Uterus (tissue), 4 donors: ENCODE measurements at places on chromosomes 6 and 20.
A peak's percentile ranks its signal among the peaks of the same experiment; 100 is the strongest.

GRCh38 chr6:137104926-137105325 is 60.2 kb upstream of the IL20RA start:
- no peak for DNase-seq

GRCh38 chr6:98272060-98272459 is 562.3 kb upstream of the POU3F2 start:
- DNase-seq: no peak

GRCh38 chr20:52494244-52494643 is 302.7 kb upstream of the ZFP64 start:
- peak; percentile 17 for DNase-seq

DNA sequence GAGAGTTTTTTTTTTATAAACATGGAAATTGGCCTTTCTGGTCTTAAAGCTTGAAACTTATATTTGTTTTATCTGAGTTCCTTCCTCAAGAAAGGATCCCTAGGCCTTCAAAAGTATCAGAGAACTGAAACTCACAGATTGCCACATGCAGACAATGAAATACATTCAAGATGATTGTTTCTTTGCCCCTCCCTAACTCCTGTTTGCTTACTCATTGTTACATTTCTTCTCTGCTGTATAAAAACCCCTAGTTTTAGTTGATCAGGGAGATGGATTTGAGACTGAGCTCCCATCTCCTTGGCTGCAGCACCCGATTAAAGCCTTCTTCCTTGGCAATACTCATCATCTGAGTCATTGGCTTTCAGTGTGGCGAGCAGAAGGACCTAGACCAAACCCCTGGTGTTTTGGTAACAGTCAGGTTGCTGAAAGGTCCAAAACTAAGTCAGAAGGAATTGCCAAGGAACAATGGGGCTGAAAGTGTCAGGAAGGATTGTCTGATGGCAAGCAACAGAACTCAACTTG is 132.3 kb upstream of the SULF2 start:
- DNase-seq: no peak

GRCh38 chr20:35304956-35305355 is 12.7 kb upstream of the FAM83C start:
- no peak for DNase-seq

DNA sequence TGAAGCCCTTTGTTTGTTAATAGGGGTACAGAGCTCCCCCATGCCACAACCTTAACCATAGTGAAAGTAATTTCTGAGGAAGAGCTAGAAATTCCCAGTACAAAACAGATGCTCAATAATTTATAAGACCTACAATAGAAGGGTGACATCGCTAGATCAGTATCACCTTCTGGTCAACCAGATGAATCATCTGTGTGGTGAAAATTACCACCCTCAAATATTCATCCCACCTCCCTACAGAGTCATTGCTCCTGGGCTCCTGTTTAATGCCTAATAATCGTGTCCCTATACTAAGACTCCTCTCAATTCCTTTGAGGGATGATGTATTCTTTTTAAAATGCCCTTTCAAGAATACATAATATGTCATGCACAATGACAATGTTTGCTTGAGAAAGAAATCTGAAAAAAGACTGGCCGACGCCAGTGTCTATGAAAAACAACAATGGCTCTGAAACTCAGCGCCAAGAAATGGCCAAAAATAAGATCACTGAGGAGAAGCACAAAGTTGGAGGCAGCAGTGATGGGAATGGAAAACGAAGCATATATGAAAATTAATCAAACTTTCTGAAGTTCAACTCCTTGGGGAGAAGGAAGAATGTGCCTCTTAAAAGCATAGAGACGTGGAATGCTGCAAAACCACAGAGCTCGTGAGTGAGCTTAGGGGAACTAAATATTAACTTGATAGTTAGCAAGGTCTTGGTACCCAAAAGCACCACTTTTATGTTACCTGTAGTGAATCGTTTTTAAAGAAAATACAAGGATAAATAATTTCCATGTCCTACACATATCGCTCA is 11.0 kb upstream of the ADGRF5 start:
- DNase-seq: no peak

DNA sequence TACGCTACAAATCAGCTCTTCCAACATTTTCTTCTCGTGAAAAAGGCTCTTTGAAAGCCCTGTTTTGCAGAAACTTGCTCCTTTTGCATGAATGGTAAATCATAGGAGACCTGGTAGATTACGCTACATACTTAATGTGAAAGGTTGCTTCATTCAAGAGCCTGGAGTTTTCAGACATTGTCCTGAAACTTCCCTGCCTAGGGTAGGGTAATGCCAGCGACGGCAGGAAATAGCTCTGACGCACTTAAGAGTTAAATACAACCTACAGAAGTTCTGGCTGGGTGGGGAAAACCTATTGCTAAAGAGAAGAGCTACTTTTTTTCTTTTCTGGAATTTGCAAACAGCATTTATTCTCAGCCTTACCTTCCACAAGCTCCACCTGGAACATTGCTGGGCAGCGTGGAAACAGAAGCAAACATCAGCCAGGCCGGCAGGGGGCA is 144.5 kb downstream of the LPA start:
- no peak for DNase-seq

DNA sequence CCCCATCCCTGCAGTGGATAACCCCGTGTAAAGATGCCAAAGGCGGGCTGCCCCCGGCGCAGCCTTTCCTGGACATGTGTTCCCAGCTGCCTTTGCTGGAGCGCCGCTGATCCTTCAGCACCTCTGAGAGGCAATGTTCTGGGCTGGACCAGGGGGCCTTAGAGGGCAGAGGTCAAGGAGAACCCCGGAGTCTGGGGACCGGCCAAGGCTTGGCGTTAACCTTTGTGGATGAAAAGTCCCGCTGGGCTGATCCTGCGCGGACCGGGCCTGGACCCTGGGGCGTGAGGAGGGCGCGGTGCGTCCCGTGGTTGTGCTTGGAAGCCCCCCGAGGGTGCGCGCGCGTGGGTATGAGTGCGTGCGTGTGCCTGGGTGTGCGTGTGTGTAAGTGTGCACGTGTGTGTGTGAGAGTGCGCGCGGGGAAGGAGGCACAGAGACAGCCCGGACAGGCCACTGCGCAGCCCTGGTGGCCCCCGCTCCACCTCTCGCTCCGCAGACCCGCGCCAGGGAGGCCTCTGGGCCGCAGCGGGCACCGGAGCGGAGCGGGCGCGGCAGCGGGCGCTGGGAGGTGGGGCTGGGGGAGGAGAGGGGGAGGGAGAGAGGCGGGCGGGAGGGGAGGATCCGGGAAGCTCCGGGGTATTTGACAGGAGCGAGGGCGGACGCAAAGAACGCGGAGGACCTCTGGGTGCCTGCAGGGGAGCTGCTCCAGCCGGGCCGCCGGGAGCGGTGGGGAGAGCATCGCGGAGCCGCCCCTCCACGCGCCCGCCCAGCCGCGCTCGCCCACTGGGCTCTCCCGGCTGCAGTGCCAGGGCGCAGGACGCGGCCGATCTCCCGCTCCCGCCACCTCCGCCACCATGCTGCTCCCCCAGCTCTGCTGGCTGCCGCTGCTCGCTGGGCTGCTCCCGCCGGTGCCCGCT is at the start of gene SMOC2:
SMOC2 (plus strand) TSS at position 665 of the 914 bp plus-strand sequence; CDS start at position 852, 187 bp downstream.
- peak; percentile 79 for DNase-seq

GRCh38 chr6:19669206-19669605 is 168.0 kb upstream of the ID4 start:
- DNase-seq: no peak

DNA sequence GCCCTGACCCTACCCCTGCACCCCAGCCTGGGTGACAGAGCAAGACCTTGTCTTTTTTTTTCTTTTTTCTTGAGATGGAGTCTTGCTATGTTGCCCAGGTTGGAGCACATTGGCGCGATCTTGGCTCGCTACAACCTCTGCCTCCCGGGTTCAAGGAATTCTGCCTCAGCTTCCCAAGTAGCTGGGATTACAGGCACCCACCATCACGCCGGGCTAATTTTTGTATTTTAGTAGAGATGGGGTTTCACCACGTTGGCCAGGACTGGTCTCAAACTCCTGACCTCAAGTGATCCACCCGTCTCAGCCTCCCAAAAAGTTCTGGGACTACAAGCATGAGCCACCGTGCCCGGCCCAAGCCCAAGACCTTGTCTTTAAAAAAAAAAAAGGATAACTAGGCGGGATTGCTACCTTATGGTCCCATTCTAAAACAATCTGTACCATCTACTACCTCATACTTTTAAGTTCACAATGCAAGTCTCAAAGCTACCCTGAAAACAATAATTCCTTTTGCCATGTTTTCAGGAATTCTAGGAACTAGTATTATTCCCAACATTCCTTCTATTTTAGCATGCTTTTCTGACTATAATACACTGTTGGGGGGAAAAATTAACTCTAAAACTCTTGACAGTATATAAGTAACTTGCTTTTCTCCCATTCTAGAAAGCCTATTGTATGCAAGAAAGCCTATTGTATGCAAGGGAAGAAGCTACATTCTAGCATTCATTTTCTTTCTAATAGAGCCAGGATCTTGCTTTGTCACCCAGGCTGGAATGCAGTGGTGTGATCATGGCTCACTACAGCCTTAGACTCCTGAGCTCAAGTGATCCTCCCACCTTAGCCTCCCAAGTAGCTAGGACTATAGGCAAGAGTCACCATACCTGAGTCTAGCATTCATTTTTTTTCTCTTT is 6.6 kb downstream of the TUBB start:
- no peak for DNase-seq

DNA sequence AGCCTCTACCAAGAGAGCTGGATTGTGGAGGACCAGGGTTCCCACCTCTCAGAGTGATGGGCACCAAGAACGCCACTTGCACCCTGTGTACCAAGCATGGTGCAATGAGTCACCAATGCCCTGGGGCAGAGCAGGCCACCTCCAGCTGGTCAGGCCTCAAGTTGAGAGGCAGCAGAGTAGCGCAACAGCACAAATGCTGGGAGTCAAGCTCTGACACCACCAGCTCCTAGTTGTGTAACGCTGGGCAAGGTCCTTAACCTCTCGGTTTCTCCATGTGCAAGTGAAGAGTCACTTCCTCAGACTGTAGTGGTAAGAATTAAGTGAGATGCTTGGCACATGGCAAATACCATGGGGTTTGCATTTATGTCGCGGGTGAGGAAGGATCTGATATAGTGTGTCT is 25.6 kb downstream of the GFOD1 start:
- no peak for DNase-seq

DNA sequence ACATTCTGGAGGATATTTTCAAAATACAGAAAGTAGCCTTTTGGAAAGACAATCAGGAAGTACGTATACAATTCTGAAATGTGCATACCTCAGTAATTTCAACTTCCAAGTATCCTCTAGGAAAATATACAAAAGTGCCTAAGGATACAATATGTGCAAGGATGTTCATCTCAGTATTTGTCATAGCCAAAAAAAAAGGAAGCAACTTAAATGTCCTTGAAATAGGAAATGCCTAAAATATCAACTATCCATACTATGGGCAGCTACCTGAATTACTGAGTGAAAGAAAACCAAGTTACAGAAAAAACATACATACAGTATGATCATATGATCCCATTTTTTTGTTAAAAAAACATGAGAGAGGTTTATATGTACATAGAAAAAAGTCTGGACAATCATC is 1.5 kb downstream of the PPIL1 start:
- no peak for DNase-seq

GRCh38 chr6:128007658-128008057 is 106.8 kb upstream of the THEMIS start:
- DNase-seq: no peak

DNA sequence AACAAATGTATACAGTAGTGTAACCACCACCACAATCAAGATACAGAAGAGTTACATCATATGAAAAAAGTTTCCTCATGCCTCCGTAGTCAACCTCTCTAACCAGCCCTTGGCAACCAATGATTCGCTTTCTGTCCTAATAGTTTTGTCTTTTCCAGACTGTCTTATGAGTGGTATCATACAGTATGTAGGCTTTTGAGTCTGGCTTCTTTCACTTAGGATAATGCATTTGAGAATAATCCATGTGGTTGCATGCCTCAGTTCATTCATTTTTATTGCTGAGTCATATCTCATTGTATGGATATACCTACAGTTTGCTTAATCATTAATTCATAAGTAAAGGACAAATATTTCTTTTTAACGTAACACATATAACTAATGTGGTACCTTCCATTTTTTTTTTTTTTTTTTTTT is 86.4 kb upstream of the RIPOR2 start:
- no peak for DNase-seq

- no peak for DNase-seq
Measured at GRCh38 chr20:25325073-25325472, 65.6 kb downstream of the ABHD12 start.

DNA sequence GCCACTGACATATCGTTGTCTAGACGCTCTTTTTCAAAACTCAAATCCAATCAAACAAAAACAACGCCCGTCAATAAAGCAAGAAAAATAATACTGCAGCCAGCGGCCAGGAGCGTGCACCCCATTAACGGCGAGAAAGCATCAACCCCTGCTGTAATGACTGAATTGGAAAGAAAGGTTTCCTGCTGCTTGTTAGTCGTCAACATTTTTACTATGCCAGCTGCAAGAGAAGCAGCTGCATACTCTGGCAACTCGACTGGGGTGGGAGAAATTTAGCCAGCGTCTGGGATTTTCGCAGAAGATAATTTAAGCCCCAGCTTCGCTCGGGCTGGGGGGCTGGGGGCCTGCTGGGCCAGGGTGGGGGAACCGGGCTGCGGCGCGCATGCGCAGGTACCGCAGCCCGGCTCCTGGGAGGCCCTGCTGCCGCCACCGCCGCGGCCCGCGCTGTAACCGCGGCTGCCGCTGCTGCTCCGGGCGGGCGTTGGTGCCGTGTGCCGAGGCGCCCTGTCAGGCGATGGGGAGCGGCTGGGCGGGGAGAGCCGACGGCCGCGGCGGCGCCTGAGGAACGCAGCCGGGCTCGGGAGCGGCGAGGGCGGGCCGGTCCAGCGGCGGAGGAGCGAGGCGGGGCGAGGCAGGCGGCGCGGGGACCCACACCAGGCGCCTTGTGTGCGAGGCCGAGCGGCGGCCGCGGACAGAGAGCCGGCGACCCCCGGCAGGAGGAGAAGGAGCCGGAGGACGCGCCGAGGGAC is 732 bp upstream of the STXBP5 start:
- peak; percentile 50 for DNase-seq

- peak; percentile 79 for DNase-seq
Measured at GRCh38 chr6:44237813-44238433, 9.0 kb upstream of the HSP90AB1 start.

- DNase-seq: no peak
Measured at GRCh38 chr6:164195278-164195941, 780.9 kb downstream of the QKI start.

- no peak for DNase-seq
Measured at GRCh38 chr20:53276143-53276542, 304.0 kb downstream of the TSHZ2 start.

DNA sequence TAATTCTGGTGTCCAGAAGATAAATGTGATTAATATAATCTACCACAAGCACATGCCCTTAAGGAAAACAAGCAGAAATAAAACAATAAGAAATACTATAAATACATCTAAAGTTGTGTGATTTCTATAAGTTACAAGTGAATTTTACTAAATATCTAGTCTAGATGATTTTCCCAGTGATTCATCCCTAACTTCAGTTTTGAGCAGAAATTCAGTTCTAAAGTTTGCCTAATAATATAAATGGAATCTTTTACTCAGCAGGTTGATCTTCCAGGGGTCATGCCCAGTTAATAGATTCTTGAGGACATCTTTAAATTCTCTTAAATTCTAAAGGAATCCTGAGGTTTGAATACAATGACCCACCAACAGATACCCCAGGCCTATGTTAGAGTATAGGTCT is 37.3 kb downstream of the PDE7B start:
- DNase-seq: no peak

GRCh38 chr6:24492475-24492874 is 2.3 kb upstream of the ALDH5A1 start:
- no peak for DNase-seq

- DNase-seq: peak; percentile 26
Measured at GRCh38 chr6:22042706-22043105, 254.1 kb downstream of the PRL start.
